ENCODE measurements at places on chromosomes 3 and 15.

GRCh38 chr3:65540666-65541065 lies 498.1 kb downstream of the MAGI1 start:
- no peak for DNase-seq

DNA sequence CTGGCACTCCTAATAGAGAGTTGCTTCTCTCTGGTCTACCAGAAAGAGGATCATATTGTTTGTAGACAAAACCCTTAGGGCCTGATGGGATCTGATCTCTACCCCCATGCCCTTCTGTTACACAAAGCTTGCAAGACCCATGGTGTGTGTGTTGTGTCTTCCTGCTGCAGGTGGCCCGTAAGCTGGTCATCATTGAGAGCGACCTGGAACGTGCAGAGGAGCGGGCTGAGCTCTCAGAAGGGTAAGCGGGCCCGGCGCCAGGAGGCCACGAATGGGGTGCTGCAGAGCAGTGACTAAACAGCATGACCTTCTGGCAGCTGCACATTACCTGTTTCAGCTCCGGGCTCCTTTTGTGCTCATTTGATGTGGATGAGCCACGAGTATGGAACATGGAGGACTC lies 18.2 kb downstream of the TPM1 start:
- DNase-seq = no peak

DNA sequence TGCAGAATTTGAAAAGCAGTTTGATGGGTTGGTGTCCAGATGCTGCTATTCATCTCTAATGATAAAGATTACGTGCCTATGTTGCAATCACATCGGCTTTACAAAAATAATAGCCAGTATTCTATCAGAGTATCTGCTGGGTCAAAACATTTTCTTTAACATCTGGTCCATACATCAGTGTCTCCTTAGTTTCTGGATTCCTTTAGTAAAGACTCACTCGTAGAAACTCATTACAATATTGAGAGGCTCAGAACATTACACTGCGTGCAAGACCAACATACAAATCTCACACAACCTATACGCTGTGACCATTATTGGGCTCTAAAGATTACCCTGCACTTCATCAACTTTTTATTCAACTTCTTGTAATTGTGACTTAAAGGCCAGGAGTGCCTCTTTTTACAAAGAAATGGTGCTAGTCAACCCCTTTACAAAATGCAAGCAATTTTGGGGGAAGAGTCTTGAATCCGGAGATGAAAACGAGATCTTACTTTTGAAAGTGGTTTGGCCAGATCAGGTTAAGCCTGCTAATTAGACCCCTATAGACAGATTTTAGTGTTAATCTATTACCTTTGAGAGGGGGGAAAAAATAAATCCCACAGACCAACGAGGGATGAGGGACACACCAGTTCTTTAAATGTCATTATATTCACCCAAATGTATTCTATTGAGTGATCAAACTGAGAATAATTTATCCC lies 2.9 kb downstream of the TRA2B start:
- no peak for DNase-seq

DNA sequence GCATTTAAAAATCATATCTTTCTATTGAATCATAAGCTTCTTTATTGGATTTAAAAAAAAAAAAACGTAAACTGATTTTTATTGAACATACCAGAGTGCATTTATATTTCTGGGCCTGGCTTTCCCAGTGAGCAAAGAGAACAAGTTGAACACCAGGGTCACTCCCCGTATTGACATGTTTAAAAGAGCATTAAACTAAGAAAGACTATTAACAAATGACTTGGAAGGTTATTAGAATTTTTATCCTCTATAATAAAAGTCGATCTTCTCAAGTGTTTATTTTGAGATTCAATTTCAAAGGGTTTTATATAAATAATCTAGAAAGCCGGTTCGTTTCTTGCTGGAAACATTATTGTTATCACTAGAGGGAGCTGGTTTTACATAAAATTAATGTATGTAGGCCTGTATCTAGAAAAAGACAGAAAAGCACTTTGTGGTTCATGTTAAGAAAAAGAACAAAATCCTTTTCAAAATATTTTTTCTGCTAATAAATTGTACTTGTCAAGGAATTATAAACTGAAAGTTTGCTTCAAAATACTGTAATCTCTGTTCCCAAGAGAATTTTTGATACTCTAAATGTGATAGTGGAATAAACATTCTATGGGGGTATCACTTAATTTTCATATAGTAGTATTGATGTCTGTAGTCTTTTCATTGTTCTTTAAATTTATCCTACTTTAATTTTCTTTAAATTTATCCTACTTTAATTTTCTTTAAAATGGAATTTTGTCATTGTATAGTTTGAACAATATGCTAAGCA lies 321.8 kb upstream of the MME start:
- peak; percentile 23 for DNase-seq

GRCh38 chr15:39443659-39444219 lies 137.1 kb upstream of the THBS1 start:
- DNase-seq = no peak

- no peak for DNase-seq
Measured at GRCh38 chr3:31636694-31637442, 104.1 kb downstream of the STT3B start.

DNA sequence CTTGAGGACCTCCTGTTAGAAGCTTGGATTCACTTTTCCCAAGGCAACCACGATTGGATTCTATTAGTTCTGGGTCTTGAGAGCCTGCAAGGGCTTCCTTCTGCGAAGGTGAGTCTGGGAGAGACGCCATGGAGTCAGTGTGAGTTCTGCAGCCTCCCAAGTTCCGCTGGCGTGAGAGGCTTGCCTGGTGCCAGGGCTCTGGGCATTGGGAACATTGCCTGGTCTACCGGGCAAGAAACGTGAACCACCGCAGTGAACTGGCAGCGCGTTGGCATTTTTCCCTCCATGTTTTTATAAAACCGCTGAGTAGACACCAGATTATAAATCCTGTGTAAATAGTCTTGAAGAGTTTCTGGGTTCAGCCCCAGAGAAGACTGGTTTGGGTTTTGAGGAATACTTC lies 160.9 kb downstream of the IGF1R start:
- DNase-seq = no peak

- peak; percentile 56 for DNase-seq
Measured at GRCh38 chr3:48157950-48158376, 30.3 kb downstream of the CDC25A start.

- no peak for DNase-seq
Measured at GRCh38 chr3:193946945-193947344, 189.0 kb upstream of the HES1 start.

DNA sequence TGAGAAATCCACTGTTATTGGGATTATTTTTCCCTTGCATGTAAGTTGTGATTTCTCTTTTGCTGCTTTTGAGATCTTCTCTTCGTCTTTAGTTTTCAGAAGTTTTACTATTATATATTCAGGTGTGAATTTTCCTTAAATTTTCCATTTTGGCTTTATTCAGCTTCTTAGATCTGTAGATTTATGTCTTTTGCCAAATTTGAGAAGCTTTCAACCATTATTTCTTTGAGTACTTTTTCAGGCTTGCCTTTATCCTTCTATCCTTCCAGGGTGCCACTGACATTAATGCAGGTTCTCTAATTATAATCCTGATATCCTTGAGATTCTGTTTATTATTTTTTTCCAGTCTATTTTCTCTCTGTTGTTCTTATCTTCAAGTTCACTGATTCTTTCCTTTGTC lies 38.1 kb upstream of the XIRP1 start:
- DNase-seq = no peak

DNA sequence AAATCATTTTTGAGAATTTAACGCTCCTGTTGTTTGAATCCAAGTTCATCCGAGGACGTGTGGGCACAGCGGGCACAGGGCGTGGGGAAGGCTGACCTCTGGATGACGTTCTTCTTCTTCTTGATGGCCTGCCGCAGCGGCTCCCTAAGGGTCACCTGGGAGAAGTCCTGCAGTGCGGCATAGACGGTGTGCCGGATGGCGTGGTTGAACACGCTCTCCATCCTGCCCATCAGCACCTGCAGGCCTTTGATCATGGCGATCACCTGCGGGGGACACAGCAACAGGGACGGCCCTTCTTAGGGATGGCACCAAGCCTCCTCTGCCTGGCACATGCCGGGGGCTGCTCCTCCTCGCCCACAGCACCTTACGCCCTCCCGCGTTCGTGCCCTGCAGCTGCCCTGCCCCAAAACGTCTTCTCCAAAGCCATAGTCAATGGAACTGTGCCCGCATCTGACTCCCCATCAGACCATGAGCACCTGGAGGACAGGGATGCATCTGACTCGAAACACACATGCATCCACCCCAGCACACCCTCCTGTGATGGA lies 61.5 kb downstream of the CYFIP1 start:
- no peak for DNase-seq

GRCh38 chr15:70530503-70530902 lies 232.9 kb downstream of the UACA start:
- DNase-seq = no peak

DNA sequence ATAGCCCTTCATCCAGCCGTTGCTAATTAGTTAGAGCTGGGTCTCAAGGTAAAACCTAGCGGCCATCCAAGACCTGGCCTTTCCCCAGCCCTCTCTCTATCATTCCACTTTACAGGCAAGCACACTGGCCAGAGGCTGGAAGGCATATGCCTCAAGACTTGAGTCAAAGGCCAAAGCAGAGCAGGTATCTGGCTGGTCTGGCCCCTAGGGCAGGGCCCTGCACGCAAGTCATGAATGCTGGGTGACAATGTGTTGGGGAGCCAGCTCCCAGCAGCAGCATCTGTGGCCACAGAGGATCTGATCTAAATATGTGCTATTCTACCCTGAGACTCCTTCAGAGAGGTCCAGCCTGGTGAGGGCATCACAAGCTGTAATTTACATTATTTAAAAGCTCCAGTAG lies 113.6 kb downstream of the LRTM1 start:
- no peak for DNase-seq

DNA sequence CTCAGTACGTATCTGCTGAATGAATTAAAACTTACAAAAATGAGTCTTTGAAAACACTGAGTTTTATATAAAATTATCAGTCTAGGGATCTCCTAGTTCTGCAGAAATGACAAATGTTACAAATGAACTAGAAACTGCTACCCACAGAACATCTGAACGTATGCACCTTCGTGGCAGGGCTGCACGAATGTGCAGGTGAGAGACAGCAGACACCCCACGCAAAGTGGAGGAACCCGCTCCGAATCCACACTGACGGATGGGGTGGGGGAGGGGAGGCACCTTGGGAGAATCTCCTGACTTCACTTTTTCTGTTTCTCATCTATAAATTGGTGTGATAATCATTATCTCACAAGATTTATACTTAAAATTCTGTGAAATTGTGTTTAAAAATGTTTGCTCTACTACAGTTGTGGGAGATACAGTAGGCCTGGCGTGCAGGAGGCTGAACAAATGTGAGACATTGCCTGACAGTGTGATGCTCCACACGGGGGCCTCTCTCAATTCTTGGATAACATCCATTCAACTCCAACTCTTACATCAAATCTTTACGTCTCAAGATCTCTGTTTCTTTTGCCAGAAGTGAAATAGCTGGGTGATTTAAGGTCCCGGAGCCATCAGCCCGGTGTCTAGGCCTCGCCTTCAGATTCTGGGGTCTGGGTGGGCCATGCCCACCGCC lies 86.9 kb downstream of the ATP10A start:
- DNase-seq = no peak

- no peak for DNase-seq
Measured at GRCh38 chr3:20810555-20810954, 624.5 kb upstream of the SGO1 start.

DNA sequence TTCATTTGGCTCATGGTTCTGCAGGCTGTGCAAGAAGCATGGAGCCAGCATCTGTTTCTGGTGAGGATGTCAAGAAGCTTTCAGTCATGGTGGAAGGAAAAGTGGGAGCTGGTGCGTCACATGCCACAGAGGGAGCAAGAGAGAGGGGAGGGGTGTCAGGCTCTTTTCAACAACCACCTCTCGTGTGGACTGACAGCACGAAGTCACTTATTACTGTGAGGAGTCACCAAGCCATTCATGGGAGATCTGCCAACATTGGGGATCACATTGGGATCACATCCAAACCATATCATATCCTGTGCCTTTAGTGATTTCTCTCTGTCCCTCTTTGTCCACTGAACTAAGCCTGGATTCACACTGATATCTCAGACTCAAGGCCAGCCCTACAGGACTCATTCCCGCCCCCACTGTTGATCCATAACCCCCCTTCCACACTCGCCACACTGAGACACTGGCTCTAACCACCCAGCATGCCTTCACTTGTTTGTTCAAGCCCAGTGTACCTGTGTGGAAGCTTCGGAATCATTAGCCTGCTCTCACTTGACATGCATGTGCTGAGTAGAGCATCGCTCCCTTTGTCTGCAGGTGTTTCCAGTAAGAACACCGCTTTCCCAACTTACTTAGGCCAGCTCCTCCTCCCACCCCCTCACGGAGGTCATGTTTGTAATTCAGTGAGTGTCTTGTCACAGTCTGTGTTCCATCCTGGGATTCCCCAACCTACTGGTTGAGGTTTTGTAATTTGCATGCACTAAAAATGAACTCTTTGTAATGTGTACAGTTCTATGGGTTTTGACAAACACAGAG lies 132.2 kb downstream of the KLF13 start:
- DNase-seq = no peak

DNA sequence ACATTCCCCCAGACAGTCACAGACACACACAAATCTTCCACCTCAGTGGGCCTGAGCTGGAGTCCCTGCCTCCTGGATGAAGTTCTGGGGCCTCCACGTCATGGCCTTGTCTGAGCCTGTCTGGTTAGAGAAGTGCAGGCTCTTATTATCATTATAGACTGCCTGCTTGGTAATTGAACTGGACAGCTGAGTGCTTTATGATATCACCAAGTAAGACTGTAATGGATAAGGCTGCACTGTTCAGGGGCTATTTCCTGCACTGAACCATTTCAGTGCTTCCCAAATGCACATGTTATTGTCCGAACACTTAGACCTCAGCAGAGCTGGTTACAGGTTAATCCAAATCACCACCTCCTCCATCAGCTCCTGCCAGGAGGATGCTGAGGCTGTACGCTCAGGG lies 8.7 kb upstream of the ST6GAL1 start:
- no peak for DNase-seq

GRCh38 chr15:87326269-87326668 lies 930.3 kb downstream of the NTRK3 start:
- no peak for DNase-seq

- no peak for DNase-seq
Measured at GRCh38 chr3:81289676-81290075, 471.8 kb downstream of the GBE1 start.

DNA sequence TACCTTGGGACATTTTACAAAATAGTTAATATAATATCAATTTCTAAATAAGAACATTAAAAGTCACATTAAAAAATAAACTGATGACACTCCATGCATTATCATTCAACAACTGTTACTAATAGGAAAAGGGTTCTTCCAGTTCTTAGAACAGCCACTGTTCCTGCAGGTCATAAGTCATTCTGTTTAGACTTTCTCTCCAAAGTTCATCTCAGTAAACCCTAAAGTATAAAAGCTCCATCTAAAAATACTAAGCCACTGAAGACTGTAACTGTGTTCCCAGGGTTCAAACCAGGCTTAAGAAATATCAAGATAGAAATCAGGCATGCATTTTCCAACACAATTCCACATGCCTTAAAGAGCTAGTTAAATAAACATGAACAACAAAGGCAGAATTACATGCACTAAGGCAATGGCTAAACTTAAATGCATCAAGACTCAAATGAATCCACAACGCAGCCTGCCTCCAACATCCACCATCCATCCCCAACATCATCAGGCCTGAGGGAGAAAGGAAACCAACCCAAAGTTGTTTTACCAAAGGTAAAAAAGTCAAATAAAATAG lies 46.2 kb downstream of the DMXL2 start:
- no peak for DNase-seq

Measured in RPMI8226 (cell line).